ENCODE measurements at places on chromosomes 3 and 15.

- DNase-seq: peak; percentile 71
Measured at GRCh38 chr15:99076555-99077308, 28.1 kb upstream of the SYNM start.

GRCh38 chr3:150124142-150124541 lies 153.4 kb upstream of the PFN2 start:
- DNase-seq: no peak

GRCh38 chr3:40054568-40055222 lies 245.3 kb downstream of the MYRIP start:
- no peak for DNase-seq

GRCh38 chr15:72397796-72398588 lies at the start of gene TMEM202:
Gene TMEM202 (plus strand): TSS chr15:72398305. CDS start chr15:72398327, 22 bp downstream.
- DNase-seq: no peak

- no peak for DNase-seq
Measured at GRCh38 chr3:127820826-127821313, 1.4 kb downstream of the MGLL start.

GRCh38 chr3:180185650-180186049 lies 148.9 kb upstream of the PEX5L start:
- DNase-seq: no peak

DNA sequence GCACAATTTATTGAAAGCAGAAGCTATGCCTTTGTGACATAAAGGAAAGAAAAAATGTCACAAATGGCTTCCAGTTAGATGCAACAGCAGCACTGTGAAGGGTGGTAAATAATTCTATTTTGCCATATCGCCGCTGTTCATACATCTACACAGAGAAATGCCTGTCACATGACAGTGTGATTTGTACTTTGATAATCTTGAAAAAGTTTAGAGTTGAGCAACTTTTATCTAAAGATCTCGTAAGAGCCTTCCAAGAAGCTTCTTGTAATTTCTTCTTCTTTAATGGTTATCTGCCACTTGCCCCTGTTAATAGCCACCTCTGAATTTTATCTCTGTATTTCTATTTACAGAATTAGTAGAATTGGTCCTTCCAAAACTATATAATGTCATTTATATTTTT lies 192.3 kb downstream of the ATP8B4 start:
- no peak for DNase-seq

GRCh38 chr3:107468782-107469181 lies 54.0 kb upstream of the BBX start:
- DNase-seq: no peak

GRCh38 chr3:100033184-100033583 lies 81.1 kb downstream of the FILIP1L start:
- DNase-seq: no peak

DNA sequence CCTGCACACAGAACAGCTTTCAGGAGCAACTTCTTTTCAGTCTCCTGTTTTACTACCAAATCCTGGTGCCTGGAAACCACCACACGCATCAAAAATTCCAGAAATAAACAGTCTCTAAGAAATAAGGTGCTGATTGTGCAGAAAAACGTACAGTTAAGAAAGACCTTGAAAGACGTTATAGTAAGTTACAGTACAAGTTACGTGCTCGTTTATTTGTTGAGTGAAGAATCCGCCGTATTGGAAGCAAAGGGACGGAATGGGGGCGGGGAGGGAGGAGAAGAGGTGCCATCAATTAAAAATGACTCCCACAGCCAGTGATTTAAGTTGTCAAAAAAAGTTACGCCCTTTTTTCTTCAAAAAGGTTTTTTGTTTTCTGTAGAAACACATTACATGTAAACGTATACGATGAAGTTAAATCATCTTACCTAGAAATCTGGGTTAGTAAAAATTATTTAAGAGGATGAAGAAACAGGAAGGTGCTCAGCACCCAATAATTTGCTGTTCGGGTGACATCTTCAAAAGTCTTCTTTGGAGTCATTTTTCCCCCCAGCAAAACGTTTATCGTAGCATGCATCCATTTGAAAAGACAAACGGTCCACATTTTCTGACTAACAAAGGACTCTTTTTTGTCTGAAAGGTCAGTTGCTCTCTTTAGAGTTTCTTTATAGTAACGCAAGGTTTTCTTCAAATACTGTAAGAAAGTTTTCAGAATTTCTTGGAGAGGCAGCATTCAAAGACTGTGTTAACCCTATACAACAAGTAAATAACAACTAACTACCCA lies 782 bp upstream of the UACA start:
- no peak for DNase-seq

- no peak for DNase-seq
Measured at GRCh38 chr3:12734960-12735359, 24.1 kb downstream of the TMEM40 start.

- DNase-seq: no peak
Measured at GRCh38 chr3:169953462-169954141, 13.0 kb upstream of the SEC62 start.

GRCh38 chr15:78417754-78418630 lies 20.0 kb upstream of the IREB2 start:
- no peak for DNase-seq

DNA sequence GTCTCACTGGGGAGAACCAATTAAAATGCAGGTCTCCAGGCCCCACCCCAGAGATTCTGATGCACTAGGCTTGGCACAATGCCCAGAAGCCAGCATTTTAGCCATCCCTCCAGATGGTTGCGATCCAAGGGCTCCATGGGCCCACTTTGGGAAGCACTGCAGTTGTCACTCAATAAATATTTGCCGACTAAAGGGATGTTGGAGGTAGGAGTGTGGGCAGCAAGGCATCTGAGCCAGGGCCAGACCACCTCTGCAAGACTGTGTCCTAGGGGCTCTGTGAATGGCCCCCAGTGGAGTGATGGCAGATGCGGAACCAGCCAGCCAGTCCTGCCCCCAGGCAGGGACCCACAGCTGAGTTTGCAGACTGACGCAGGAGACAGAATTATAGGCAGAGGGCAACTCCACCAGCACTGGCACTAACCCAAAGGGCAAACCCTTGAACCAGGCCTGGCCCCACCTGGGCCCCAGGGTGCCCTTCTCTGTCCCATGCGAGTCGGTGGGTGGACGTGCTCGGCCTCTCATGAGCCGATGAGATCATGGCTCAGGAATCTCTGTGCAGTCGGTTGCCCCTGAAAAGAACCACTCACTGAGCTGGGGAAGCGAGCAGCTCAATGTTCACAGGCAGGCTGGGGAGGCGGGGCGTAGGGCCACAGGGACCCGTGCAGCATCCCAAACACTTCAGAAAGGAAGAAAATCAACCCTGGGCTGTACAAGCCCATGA lies 49.7 kb downstream of the SEMA5B start:
- peak; percentile 80 for DNase-seq

- no peak for DNase-seq
Measured at GRCh38 chr3:193686665-193687483, 93.9 kb downstream of the OPA1 start.

DNA sequence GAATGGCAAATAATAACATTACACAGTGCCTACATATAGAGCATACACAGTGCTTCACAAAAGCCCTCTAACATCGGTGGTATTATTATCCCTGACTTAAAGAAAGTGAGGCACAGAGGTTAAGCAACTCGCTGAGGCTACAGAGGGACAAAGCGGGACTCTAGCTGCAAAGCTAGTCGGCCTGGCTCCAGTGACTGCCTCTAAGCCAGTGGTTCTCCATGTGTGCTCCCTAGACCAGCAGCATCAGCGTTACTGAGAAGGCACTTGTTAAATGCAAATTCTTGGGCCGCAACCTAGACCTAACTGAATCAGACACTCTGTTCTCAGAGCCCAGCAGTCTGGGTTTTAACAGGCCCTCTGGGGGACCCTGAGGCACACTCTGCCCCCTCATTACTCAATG lies 33.1 kb upstream of the LIPC start:
- DNase-seq: no peak

- DNase-seq: no peak
Measured at GRCh38 chr3:136675150-136675858, 76.9 kb downstream of the STAG1 start.

DNA sequence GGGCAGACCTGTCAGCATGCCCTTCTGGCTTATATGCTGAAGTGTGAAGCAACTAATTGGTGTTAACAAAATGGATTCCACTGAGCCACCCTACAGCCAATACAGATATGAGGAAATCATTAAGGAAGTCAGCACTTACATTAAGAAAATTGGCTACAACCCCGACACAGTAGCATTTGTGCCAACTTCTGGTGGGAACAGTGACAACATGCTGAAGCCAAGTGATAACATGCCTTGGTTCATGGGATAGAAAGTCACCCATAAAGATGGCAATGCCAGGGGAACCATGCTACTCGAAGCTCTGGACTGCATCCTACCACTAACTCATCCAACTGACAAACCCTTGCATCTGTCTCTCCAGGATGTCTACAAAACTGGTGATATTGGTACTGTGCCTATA lies 9.4 kb downstream of the PIK3CB start:
- no peak for DNase-seq

- no peak for DNase-seq
Measured at GRCh38 chr3:191336833-191337232, 6.5 kb upstream of the UTS2B start.

- DNase-seq: no peak
Measured at GRCh38 chr3:186882881-186883685, 40.6 kb downstream of the ADIPOQ start.

- no peak for DNase-seq
Measured at GRCh38 chr15:100256101-100256969, 85.4 kb downstream of the ADAMTS17 start.

DNA sequence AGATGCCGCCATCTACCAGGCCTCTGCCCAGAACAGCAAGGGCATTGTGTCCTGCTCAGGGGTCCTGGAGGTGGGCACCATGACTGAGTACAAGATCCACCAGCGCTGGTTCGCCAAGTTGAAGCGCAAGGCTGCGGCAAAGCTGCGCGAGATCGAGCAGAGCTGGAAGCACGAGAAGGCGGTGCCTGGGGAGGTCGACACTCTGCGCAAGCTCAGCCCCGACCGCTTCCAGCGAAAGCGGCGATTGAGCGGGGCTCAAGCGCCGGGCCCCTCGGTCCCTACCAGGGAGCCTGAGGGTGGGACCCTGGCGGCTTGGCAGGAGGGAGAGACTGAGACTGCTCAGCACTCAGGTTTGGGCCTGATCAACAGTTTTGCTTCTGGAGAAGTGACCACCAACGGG lies 22.6 kb downstream of the ALPK3 start:
- DNase-seq: no peak

- no peak for DNase-seq
Measured at GRCh38 chr3:128412180-128413002, 54.3 kb downstream of the DNAJB8 start.

GRCh38 chr3:197942956-197943556 lies 6.9 kb upstream of the RPL35A start:
- peak; percentile 46 for DNase-seq

- DNase-seq: no peak
Measured at GRCh38 chr3:137998121-137999042, 11.6 kb upstream of the CLDN18 start.

DNA sequence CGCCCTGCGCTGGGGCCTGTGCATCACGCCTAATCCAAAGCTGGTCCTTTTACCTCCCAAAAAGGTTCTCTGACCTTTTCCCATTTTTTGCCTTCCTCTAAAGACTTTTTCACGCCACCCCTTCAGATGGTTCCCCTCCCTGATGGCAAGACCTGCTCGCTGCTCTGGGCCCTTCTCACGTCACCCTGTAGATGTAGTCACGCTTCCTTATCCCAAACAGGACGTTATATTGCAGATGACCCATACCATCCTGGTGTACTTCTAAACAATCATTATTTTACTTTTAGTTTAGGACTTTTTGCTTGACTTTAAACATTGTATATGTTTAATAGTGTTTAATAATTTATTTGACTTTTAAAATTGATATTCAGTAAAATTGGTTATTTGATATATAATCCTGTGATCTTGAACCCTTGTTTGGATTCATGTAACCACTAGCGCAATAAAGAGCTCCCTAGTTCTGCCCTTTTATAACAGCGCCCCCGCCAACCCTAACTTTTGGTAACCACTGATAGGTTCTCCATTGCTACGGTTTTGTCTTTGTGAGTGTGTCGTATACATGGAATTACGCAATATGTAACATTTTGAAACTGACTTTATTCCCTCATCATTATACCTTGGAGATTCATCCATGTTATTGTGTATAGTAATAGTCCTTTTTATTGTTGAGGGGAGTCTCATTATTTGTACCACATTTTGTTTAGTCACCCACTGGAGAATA lies 159.0 kb upstream of the CHRNA7 start:
- DNase-seq: no peak

DNA sequence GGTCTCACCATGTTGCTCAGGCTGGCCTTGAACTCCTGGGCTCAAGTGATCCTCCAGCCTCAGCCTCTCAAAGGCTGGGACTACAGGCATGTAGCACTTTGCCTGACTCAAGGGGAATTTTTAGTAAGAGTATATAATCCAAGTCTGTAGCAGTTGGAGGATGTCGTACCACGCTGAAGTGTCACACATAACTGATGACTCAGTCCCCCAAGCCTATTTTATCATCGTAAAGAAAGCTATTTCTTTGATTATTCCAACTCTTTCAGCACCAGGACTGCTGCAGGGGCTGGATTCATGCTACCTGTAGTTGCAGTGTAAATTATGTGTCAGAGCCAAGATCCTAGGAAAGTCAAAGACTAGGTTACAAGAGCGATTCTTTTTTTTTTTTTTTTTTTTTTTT lies 1.4 kb upstream of the PRKCI start:
- no peak for DNase-seq

DNA sequence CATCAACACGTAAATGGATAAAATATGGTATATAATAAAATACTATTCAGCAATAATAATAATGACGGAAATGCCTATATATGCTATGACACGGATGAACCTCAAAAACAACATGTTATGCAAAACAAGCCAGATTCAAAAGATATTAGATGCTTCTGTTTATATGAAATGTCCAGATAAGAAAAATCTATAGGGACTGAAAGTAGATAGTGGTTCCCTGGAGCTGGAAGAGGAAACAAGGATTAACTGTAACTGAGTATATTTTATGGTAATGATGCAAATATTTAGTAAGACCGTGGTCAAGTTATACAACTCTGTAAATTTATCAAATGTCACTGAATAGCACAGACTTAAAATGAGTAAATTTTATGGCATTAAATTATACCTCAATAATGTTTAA lies 25.8 kb upstream of the WDR49 start:
- DNase-seq: no peak

GRCh38 chr3:160196511-160197104 lies 28.6 kb upstream of the C3orf80 start:
- no peak for DNase-seq

- DNase-seq: peak; percentile 50
Measured at GRCh38 chr15:25739687-25740121, 123.4 kb downstream of the ATP10A start.

- no peak for DNase-seq
Measured at GRCh38 chr3:99625237-99625622, 13.2 kb upstream of the COL8A1 start.
